Neural progenitor cell (in vitro differentiated cells): ENCODE measurements at places on chromosomes 1 and 21. TPM values are rescaled to one million over a fixed set of nuclear protein-coding genes. Genes with fewer than 3 reads are reported as not detected.

The ADORA3 gene
- not detected in 2 replicates for total RNA-seq

The AJAP1 gene
- 0.19 and 0.21 TPM in 2 replicates for total RNA-seq

The OR14A16 gene
- total RNA-seq, result not detected in 2 replicates

The OR2T29 gene
- total RNA-seq, result not detected in 2 replicates

The FCAMR gene
- not detected in 2 replicates for total RNA-seq

The ATP5PO gene
- 271 and 309 TPM in 2 replicates for total RNA-seq

The MFSD2A gene
- 0.90 and 1.4 TPM in 2 replicates for total RNA-seq

The EXOC8 gene
- 10.3 and 11.8 TPM in 2 replicates for total RNA-seq

The AMPD1 gene
- total RNA-seq, result not detected in 2 replicates

- H3K27ac ChIP-seq, result no peak overlapping the region
- H3K4me1 ChIP-seq, result peaks cover 21% of the 10 kb centered on the region
- no peaks in the 10 kb centered on the region for H3K36me3 ChIP-seq
- DNase-seq, result no peak
- no peak overlapping the region for H3K4me3 ChIP-seq
Observed at GRCh38 chr1:48875552-48876329, 99.0 kb upstream of the BEND5 start.

DNA sequence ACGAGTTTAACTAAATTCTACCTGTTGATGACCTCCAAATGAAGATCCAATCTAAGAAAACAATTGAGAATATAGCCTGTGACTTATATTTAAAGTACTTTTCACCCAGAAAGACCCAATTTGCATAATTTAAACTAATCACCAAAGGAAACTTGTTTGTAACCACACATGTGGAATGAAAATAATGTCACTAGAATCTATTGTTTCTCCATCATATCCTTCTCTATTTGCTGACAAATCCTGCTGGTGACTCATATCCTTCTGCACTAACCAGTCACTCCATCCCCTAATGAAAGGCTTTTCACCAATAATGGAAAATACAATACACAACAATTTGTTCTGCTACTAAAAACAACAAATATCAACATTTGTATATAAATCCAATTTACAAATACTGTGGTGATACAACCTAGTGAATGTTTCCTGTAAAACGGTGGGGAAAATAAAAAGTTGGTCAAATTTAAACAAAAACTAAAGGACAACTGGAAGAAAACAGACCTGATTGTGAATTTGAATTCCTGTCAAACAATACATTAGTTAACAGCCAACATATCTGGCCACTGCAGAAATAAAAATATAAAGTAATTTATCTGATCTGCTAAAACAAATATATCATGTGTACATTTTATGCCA is 6.5 kb downstream of the PTP4A2 start:
- H3K27me3 ChIP-seq, result no peaks in the 10 kb centered on the region
- H3K36me3 ChIP-seq, result no peaks in the 10 kb centered on the region
- no peak for DNase-seq
- no peak overlapping the region for H3K4me3 ChIP-seq
- H3K27ac ChIP-seq, result peak overlapping the region; percentile 23
- peaks cover 62% of the 10 kb centered on the region for H3K4me1 ChIP-seq

DNA sequence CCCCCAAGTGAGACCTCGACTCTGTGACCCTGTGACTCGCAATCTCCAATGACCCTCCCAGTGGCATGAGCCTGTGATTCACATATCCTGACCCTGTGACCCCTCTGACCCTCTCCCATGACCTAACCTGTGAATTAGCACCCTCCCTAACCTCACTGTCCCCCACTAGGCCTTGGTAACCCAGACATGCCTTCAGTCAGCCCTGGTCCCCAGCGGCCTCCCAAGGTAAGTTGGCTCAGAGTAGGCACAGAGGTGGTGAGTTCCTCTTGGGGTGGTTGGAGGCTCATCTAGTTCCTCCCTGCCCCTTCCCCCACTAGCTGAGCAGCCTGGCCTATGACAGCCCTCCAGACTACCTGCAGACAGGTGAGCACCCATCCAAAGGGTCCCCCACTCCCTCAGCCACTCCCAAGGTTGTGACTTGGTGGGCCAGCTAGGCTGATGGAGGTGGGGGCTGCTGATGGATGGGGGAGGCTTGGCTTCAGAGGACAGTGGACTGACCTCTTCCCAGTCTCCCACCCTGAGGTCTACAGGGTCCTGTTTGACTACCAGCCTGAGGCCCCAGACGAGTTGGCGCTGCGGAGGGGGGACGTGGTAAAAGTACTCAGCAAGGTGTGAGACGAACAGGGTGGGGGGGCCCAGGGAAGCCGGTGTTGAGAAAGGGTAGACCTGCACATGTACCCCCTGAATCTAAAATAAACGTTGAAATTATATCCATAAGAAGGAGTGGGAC is 1.6 kb downstream of the SH3D21 start:
- no peak overlapping the region for H3K27ac ChIP-seq
- H3K4me1 ChIP-seq, result peaks cover 11% of the 10 kb centered on the region
- H3K36me3 ChIP-seq, result no peaks in the 10 kb centered on the region
- no peaks in the 10 kb centered on the region for H3K27me3 ChIP-seq
- DNase-seq, result no peak
- peak overlapping the region; percentile 80 for H3K4me3 ChIP-seq

- H3K4me1 ChIP-seq, result peaks cover 2% of the 10 kb centered on the region
- H3K27ac ChIP-seq, result no peak overlapping the region
Observed at GRCh38 chr21:45639206-45640000, 4.1 kb upstream of the PCBP3 start.

DNA sequence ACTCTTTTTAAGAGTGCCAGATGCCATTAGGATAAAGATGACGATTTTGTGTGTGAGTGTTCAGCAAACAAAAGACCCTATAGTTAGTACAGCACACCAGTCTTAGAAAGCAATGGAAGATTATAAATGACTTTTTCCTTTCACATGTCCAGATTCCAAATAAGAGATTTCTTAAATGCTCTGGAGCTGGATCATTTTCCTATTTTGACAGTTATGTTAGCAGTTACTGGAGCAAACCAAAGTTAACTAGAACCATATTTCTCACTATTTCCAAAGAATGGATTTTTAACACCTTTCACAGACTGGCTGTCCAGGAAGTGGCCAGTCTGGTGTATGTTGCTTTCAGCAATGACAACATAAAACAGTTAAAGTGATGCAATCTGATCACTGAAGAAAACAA is 905.8 kb upstream of the ADGRL2 start:
- H3K36me3 ChIP-seq, result no peaks in the 10 kb centered on the region
- no peaks in the 10 kb centered on the region for H3K27me3 ChIP-seq
- H3K4me3 ChIP-seq, result no peak overlapping the region
- no peak for DNase-seq

GRCh38 chr1:203476216-203476814 is 709 bp downstream of the PRELP start:
- H3K27ac ChIP-seq, result no peak overlapping the region
- H3K4me1 ChIP-seq, result peaks cover 37% of the 10 kb centered on the region
- no peaks in the 10 kb centered on the region for H3K27me3 ChIP-seq
- H3K4me3 ChIP-seq, result no peak overlapping the region
- no peak for DNase-seq
- H3K36me3 ChIP-seq, result no peaks in the 10 kb centered on the region

- no peak overlapping the region for H3K4me3 ChIP-seq
- peaks cover 16% of the 10 kb centered on the region for H3K36me3 ChIP-seq
- H3K27ac ChIP-seq, result no peak overlapping the region
- no peaks in the 10 kb centered on the region for H3K4me1 ChIP-seq
Observed at GRCh38 chr1:145758575-145758974, 39.3 kb downstream of the CD160 start.

GRCh38 chr1:95282518-95282895 is 48.5 kb downstream of the RWDD3 start:
- H3K27ac ChIP-seq, result no peak overlapping the region
- no peak for DNase-seq
- peaks cover 10% of the 10 kb centered on the region for H3K4me1 ChIP-seq
- H3K27me3 ChIP-seq, result no peaks in the 10 kb centered on the region
- H3K4me3 ChIP-seq, result no peak overlapping the region
- H3K36me3 ChIP-seq, result no peaks in the 10 kb centered on the region

- H3K27me3 ChIP-seq, result no peaks in the 10 kb centered on the region
- H3K4me1 ChIP-seq, result no peaks in the 10 kb centered on the region
- H3K27ac ChIP-seq, result no peak overlapping the region
- H3K36me3 ChIP-seq, result no peaks in the 10 kb centered on the region
- no peak overlapping the region for H3K4me3 ChIP-seq
- no peak for DNase-seq
Observed at GRCh38 chr1:233912909-233913308, 8.4 kb downstream of the SLC35F3 start.

DNA sequence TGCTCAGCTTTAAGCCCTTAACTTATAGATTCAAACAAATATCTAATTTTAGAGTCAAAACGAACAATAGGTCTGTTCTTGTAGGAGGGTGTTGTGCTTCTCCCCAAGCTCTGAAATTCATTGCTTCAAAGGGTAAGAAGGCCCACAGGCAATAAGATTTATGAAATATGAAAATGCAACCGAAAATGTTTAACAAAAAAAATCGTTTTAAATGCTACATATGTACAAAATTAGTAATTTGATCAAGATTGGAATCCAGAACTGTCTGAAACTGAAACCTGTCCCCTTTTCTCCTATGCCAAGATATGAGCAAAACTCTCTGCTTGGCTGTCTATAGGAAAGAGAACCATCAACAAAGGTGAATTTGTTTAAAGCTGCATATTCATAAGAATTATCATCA is 534.3 kb downstream of the PLPP3 start:
- H3K36me3 ChIP-seq, result no peaks in the 10 kb centered on the region
- no peaks in the 10 kb centered on the region for H3K27me3 ChIP-seq

GRCh38 chr1:3777647-3778589 is 5.4 kb downstream of the SMIM1 start:
- no peak overlapping the region for H3K4me3 ChIP-seq
- no peak overlapping the region for H3K27ac ChIP-seq
- H3K27me3 ChIP-seq, result peaks cover 7% of the 10 kb centered on the region
- no peaks in the 10 kb centered on the region for H3K36me3 ChIP-seq
- no peak for DNase-seq
- H3K4me1 ChIP-seq, result peaks cover 11% of the 10 kb centered on the region

DNA sequence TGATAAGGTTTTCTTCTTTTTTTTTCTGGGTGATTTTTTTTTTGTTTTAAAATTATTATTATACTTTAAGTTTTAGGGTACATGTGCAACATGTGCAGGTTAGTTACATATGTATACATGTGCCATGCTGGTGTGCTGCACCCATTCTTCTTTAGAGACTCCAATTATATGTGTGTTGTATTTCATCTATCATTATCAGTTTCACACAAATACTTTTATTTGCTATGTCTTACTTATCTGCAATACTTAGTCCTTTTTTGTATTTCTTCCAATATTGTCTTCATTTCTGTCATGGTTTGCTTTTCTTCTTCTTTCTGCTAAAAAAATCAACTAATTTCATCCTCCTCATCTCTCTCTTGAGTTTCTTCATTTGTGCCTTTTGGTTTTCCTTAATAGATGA is 3.9 kb upstream of the PDE4B start:
- H3K36me3 ChIP-seq, result peaks cover 8% of the 10 kb centered on the region
- DNase-seq, result no peak
- H3K4me3 ChIP-seq, result no peak overlapping the region
- peaks cover 53% of the 10 kb centered on the region for H3K27me3 ChIP-seq
- H3K27ac ChIP-seq, result no peak overlapping the region

GRCh38 chr1:77536813-77537212 is 145.6 kb downstream of the ZZZ3 start:
- H3K4me3 ChIP-seq, result no peak overlapping the region
- H3K27me3 ChIP-seq, result no peaks in the 10 kb centered on the region
- H3K36me3 ChIP-seq, result no peaks in the 10 kb centered on the region
- H3K4me1 ChIP-seq, result peaks cover 11% of the 10 kb centered on the region
- no peak overlapping the region for H3K27ac ChIP-seq

GRCh38 chr1:226447932-226448665 is 40.2 kb upstream of the PARP1 start:
- no peak overlapping the region for H3K27ac ChIP-seq
- H3K4me3 ChIP-seq, result no peak overlapping the region
- DNase-seq, result no peak
- H3K27me3 ChIP-seq, result no peaks in the 10 kb centered on the region
